ENCODE measurements at places on chromosomes 4 and X.

GRCh38 chr4:148425327-148426110 lies 16.7 kb downstream of the NR3C2 start:
- DNase-seq, result no peak

DNA sequence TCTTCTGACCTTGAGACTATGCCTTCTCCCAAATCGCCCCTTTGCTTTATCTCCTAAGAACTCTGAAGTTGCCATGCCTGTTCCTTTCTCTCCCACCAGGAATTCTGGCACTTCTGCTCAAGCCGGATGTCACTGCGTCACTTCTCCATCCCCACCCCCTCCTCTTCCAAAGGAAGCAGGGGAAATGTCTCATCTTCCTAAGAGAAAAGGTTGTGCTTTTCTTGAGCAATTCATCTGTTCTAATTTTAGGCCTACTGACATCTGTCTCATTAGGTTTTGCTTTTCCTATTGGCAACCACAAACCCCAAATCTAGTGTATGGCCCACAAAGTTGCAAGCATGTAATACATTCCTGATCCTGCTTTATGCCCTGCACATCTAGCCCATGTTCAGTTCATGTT lies 163.1 kb upstream of the PLAC1 start:
- no peak for DNase-seq

DNA sequence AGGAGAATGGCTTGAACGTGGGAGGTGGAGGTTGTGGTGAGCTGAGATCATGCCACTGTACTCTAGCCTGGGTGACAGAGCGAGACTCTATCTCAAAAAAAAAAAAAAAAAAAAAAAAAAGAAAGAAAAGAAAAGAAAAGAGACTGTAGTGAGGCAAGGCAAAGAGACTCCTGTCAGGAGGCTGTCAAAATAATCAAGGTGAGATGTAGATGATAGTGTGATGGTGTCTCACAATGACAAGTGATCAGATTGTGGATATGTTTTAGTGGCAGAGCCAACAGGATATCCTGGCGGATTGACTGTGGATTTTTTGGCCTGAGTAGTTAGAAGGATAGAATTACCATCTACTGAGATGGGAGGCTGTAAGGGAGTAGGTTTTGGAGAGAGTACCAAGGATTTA lies 12.6 kb downstream of the TRPC5OS start:
- DNase-seq, result no peak

- no peak for DNase-seq
These were observed 2.0 kb upstream of the ARX start for GRCh38 chrX:25017667-25018247.

DNA sequence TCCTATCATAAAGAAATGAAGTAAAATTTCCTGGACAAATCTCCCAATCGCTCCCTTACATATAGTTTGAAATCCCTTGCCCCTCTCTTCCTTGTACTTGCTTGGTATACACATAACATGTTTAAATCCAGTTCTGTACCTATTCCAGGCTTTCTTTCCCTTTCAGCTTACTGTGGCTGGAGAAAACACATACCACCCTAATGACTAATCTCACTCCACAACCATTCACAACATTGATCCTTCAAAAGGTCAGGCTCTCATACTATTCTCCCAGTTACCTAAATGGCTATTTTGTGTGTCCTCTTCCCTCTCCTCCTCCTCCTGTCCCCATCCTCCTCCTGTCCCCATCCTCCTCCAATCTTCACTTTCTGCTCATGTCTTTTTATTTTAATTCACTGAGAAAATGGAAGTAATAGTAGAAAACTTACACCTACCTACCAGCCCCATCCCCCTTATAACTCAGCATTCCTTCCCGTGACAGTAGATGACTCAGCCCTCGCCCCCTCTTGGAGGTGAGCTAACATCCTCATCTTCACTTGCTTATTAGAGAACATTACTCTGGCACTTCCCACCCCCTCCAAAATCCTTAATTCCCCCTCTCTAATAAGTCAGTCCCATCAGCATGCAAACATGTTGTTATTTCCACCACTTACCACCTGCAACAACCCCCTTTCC lies 77.5 kb downstream of the IL15 start:
- no peak for DNase-seq

GRCh38 chr4:174317531-174317930 lies 33.8 kb downstream of the CEP44 start:
- DNase-seq, result no peak

DNA sequence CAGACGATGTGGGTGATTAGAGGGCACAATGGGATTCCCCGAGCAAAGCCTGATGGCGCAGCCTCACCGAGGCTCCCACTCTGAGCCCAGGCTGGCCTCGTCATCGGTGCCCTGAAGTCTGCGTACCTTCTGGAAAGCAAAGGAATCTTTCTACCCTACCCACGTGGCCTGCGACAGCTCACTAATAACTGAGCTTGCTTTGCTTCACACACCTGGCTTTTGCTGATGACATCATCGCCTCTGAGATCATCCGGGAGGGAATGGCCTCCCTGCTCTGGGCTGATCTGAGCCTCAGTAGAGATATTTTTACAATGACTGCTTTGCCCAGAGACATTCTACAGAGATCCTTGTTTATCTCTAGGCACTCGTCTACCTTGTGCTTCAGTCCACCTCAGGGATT lies 45.4 kb upstream of the PDLIM3 start:
- no peak for DNase-seq

DNA sequence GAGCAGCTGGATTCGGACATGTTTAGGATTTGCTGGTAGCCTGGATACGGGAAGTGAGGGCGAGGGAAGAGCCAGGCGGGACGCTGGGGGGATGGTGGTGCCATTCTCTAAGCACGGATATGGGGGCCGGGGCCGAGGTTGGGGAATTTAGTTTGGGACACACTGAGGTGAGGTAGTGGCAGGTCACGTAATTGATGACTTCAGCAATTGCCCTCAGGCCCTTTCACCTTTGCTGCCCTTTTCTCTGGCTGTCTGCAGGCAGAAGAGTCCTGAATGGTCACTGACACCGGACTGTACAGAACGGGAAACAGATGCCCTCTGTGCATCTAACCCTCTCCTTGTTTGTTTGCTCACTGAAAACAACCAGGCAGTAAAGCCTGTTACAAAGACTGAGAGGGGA lies 16.9 kb upstream of the HMGB3 start:
- DNase-seq, result no peak

DNA sequence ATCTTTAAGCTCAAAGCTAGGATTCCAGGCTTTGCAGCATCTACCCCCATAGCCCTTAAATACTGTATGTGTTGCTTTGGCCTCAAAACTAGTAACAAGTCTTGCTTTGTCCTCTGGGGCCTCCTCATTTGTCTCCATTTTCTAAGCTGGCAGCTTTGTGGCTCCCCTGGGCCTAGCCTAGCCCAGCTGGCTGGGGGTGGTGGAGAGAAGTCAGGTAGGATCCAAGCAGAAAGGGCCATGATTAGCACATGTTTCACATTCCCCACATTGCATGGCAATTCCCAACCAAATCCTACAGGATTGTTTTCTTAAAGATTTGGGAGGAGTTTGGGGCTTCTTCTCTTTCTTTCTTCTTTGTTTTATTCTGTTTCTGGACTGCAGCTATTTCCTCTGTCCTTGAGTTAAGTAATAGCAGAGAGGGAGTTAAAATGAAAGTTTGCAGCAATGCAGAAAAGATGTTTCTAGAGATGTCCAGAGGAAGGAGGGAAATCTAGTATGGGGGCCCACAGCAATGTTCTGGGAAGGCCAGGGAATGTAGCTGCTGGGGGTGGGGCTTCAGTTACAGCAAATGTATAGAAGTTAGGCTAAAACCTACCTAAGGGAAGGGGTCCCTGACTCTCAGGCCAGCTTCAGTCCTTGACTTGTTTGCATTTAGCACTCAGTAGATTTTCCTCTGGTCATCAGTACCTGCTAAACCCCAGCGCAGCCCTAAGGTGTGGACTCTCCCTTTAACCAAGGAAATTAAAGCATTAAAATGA lies 92.1 kb downstream of the SHROOM4 start:
- no peak for DNase-seq

DNA sequence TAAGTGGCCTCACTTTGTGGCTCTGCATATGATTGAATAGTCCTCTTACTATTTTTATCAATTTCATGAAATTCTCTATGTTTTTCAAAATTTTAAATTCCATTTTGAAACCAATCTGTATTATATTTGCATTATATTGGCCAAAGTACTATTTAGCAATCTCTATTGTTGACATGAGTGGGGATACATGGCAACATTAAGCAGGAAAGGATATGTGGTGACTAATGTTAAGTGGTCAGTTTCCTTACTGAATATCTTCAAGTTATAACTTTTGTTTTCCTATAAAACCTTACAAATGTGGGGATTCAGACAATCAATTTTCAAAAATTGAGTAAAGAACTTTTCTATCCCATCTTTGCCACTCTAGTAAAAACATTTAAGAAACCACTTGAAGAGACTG lies 10.2 kb downstream of the BBS7 start:
- no peak for DNase-seq

- DNase-seq, result no peak
These were observed 847.8 kb downstream of the RAPGEF2 start for GRCh38 chr4:159950707-159951106.

GRCh38 chrX:151694661-151695582 lies at the start of gene PRRG3:
TSS of gene PRRG3 (plus strand) at chrX:151695458. CDS start at chrX:151698815, 3,357 bp downstream.
- no peak for DNase-seq

DNA sequence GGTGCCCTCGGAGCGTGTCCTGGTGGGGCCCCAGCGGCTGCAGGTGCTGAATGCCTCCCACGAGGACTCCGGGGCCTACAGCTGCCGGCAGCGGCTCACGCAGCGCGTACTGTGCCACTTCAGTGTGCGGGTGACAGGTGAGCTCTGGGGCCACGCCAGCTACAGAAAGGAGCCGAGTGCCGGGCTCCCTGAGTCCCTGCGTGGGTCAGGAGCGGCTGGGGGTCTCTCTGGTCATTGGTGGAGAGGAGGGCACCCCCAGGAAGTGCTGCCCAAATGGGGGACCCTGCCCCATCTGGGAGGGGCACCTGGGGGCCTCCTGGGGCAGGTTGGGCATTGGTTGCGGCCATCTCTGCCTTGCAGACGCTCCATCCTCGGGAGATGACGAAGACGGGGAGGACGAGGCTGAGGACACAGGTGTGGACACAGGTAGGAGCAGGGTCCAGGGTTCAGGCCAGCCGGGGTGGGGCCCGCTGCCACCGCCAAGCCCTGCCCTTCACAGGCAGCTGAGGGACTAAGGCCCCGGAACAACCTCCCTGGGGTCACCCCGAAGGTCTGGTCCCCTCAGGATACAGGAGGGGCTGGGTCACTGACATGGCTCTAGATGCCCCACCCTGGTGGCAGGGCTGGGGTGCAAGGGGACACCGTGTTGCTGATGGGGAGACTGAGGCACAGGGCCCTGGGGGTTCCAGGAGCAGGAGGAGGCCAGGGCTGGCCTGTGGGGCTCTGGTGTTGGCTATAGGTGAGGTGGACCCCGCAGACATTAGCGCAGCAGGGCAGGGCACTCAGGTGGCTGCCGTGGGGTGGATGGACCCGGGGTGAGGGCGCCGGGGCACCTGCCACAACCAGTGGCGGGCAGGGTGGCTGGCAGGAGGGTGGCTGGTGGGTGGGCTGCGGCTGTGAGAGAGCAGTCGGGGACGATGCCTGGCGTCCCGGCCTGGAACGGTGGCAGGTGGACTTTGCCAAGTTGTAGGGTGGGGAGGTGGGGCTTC lies 6.6 kb downstream of the FGFR3 start:
- DNase-seq, result no peak

- DNase-seq, result no peak
These were observed 84.3 kb upstream of the CLDN34 start for GRCh38 chrX:9882669-9883446.

DNA sequence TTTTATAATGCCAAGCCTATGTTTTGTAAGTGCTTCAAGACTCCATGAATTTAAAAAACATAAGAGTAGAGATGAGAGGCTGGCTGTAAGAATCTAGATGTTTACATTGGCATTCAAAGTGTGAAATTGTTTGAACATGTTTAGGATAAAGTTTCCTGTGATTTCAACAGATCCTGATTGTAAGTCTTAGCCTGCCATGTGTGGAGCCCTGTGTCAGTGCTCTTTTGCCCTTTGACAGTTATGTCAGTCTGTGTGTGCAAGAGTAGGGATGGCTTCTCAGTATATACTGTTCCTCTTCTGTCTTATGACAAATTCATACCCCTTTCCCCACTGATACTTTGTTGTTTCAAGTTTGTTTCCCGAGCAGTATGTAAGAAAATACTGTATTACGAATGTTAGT lies 68.2 kb downstream of the USP9X start:
- no peak for DNase-seq

- DNase-seq, result no peak
These were observed 388.4 kb upstream of the SPOCK3 start for GRCh38 chr4:167622481-167623240.

DNA sequence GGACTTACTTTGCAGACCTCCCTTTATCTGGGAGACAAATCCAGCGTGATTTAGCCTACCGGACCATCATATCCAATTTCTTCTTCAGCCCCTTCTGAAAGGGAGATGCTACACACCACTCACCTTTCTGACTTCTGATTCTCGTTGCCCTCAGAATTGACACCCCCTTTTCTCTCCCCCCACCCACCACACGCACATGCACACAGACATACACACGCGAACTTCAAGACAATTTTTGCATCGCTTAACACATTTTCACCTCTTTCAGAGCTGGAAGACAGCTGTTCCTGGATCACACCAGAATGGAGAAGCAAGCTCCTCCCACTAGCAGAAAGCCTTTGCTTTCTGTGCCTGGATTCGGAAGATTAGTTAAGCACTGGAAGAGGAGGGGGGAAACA lies 1.0 kb upstream of the SNCA start:
- no peak for DNase-seq

- DNase-seq, result peak; percentile 62
These were observed at the start of gene STARD8 for GRCh38 chrX:68647156-68647957. TSS of gene STARD8 (plus strand) at chrX:68647666. CDS start at chrX:68647883, 217 bp downstream.

DNA sequence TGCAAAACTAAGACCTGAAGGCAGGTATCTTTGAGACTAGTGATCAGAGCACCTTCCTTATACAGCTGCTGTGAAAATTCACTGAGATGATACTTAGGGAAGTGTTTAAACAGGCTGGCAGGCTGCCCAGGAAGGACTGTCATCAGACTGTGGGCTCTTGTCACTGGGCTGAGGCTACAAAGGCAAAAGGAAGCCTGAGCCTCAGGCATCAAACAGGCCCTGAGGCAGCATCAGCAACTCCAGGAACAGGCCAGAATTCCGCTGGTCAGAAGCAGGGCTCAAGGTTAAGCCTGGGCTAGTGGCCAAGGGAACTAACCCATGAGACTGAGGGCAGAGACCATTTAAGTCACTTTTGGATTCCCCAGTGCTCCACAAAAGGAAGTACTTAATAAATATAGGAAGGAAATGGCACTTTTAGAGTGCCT lies 12.8 kb downstream of the PJA1 start:
- no peak for DNase-seq

DNA sequence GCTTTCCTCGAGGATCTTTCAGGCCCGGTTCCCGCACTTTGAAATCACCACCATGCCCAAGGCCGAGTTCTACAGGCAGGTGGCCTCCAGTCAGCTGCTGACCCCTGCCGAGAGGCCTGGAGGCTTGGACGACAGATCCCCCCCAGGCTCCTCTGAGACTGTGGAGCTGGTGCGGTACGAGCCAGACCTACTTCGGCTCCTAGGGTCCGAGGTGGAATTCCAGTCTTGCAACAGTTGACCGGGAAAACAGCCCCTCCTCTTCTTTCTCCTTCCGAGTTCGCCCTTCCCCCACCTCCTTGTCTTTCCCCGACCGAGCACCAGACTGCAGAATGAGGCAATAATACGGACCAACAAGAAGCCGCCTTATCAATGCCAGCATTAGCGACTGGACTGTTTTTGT lies 54.4 kb downstream of the ELF4 start:
- no peak for DNase-seq

All from T1000 (cell line).